ENCODE measurements at places on chromosomes 7 and 10.

DNA sequence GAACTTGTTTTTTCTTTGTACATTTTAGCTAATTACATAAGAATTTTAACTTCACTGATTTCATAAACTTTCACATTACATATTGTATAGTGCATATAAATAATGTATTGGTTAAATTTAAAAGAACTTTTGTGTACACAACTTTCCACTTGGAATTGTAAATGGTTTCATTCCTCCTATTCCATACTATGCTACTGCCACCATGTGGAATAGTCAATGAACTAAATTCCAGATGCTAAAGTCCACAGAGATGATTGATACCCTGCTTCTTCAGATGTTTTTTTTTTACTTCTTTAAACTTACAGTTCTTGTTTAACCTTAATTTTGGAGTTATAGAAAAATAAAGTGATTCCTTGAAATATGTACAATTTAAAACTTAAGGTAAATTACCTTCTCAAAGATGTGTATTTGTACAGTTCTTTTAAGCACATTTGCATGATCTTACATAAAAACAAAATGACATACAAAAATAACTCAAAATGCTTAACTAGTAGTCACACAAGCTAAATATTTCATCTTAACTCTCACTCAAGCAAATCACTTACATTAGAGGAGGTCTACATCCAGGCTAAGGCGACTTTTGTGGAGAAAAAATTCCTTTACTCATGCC lies 247.6 kb upstream of the HGF start:
- DNase-seq = no peak

DNA sequence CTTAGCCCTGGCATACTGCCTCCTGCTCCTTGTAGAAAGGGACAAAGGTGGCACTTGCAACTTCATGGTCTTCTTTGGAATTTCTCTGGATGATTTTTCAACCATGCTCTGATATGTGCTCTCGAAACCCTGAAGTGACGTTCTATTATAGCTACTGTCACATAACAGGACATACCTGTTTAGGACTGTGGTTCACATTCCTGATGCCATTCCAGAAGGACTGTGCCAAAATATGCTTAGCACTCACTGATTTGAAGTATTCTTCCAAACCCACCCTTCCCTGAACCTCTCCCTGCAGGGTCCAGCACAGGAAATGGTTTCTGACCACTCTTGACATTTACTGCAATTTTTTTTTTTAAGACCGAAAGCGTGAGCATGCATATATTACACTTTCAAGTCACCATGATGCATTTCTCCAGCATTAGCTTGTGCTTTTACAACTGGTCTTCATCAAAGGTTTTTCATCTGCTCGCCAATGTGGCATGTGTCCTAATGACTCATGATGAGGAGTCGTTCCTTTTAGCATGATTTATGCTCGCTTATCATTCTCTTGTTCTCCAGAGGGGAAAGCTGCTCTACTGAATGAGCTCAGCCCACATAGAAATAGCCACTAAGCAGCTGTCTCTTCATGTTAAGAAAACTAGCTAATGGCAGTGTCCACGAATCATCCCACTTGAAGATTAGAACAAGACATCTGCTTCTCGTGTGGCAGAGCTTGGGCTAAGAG lies 135.2 kb downstream of the ADAM12 start:
- no peak for DNase-seq

GRCh38 chr7:55128693-55129394 lies 110.0 kb downstream of the EGFR start:
- DNase-seq = no peak

- no peak for DNase-seq
Measured at GRCh38 chr10:95434583-95434982, 126.6 kb downstream of the SORBS1 start.

GRCh38 chr10:67609996-67610793 lies 85.8 kb downstream of the CTNNA3 start:
- no peak for DNase-seq

DNA sequence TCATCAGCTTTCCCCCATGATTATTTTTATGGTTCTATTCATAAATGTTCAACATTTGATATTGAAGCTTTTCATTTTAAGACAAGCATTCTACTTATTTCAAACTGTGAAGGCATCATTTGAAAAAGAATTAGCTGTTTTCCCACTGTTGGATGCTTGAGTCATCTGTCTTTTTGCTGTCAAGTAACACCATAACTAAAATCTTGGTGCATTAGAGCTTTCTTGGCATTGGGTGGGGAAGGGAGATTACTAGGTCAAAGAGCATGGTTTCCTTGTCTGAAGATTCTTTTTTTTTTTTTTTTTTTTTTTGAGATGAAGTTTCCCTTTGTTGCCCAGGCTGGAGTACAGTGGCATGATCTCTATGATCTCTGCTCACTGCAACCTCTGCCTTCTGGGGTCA lies 68.5 kb downstream of the CTBP2 start:
- DNase-seq = no peak

GRCh38 chr10:128209862-128210214 lies 83.6 kb upstream of the MKI67 start:
- no peak for DNase-seq

- DNase-seq = no peak
Measured at GRCh38 chr10:88114368-88114767, 250.9 kb downstream of the PTEN start.

DNA sequence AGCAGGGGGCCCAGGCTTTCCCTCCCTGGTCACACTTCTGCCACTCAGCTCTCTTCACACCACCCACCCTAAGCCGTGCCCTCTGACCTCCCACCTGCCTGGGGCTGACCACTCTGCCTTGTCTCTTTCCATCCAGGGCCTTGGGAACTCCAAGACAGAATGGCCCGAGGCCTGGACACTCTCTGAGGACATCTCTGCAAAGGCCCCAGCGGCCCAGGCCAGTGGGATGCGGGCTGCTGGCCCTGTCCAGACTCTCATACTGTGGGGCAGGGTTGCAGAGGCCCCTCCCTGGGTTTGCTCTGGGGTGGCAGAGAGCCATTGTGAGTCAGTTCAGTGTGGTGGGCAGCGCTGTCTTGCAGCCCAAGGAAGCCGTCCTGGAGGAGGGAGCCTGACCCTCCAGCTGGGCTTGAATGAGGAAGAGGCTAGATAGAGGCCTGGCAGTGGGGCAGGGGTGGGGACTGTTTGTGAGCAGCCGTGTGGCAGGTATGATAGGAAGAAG lies 39.9 kb upstream of the RABGEF1 start:
- no peak for DNase-seq

DNA sequence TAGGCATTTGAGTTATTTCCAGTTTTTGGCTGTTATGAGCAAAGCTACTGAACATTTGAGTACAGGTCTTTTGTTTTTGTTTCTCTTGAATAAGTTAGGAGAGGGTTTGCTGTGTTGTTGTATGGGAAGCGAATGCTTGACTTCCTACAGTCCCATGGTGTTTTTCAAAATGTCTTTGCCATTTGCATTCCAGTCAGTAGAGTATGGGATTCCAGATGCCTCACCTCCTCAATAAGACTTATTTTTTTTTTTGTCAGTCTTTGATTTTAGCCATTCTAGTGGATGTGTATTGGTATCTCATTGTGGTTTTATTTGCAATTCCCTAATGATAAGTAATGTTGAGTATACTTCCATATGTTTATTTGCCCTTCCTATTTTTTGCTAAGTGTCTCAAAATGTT lies 19.4 kb downstream of the CDK13 start:
- no peak for DNase-seq

DNA sequence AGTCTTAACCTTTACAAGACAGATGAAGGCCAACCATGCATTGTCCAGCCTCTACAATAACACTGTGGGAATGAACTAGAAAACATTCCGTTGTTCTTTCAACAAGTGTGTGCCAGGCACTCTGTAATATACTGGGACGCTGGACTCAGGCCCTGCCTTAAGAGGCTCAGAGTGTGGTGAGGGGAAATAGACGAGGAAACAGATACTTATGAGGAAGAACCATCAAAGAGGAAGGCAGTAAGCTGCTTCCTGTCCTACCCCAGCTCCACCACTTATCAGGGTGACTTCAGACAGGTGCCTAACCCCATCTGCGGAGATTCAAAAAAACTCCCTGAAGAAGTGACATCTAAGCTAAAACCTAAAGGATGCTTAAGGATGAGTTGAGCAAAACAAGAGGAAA lies 8.9 kb upstream of the TRIM8 start:
- DNase-seq = no peak

All from GOT3 (cell line).